ENCODE measurements at places on chromosomes 5 and 9.

DNA sequence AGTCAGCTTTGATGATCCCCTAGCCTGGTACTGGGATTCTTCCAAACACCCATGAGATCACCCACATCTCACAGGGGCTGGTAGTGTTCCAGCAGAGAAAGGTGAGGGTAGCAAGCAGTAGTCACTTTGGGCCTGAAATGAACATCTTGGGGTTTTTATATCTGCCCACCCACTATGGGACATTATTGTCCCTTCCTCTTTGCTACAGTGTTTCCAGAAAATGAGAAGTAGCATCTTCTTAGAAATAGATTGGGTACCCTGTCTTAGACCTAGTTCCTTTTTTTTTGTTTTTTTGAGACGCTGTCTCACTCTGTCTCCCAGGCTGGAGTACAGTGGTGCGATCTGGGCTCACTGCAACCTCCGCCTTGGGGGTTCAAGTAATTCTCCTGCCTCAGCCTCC is 249.2 kb upstream of the ANKRD55 start:
- H3K36me3 ChIP-seq = no peaks in the 10 kb centered on the region
- H3K4me3 ChIP-seq = no peak overlapping the region
- DNase-seq = no peak
- H3K4me1 ChIP-seq = peaks cover 43% of the 10 kb centered on the region

DNA sequence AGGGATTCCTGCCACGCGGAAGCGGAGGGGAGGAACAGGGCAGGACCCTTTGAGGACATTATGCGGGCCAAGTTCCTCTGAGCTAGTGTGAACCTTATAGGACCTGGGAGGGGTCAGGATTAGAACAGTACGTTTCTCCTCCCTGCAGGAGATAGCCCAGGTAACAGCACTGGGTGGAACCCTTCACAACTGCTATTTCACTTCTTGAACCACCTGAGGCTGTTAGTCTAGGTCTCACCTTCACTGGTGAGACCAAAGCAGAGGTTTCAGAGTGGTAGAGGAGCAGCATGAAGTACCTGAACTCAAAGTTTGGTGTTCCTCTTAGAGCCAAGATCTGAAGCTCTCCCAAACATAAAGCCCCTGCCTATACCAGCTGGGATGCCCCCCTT is 832 bp downstream of the EIF4EBP3 start:
- H3K27me3 ChIP-seq = no peaks in the 10 kb centered on the region
- H3K4me1 ChIP-seq = peaks cover 31% of the 10 kb centered on the region
- no peak for DNase-seq
- H3K4me3 ChIP-seq = peak overlapping the region; percentile 76

GRCh38 chr9:88533951-88534455 is 975 bp upstream of the NXNL2 start:
- no peak overlapping the region for H3K27ac ChIP-seq
- peaks cover 16% of the 10 kb centered on the region for H3K4me1 ChIP-seq
- DNase-seq = no peak
- peaks cover 7% of the 10 kb centered on the region for H3K27me3 ChIP-seq

GRCh38 chr5:117143406-117143805 is 568.8 kb upstream of the SEMA6A start:
- H3K4me1 ChIP-seq = no peaks in the 10 kb centered on the region
- DNase-seq = no peak
- H3K27me3 ChIP-seq = no peaks in the 10 kb centered on the region
- H3K27ac ChIP-seq = no peak overlapping the region
- H3K4me3 ChIP-seq = no peak overlapping the region
- H3K36me3 ChIP-seq = no peaks in the 10 kb centered on the region

GRCh38 chr5:77791356-77791755 is 15.2 kb upstream of the TBCA start:
- no peaks in the 10 kb centered on the region for H3K4me1 ChIP-seq
- peaks cover 3% of the 10 kb centered on the region for H3K27me3 ChIP-seq
- H3K4me3 ChIP-seq = no peak overlapping the region
- no peak for DNase-seq
- no peak overlapping the region for H3K27ac ChIP-seq

- DNase-seq = no peak
- no peaks in the 10 kb centered on the region for H3K27me3 ChIP-seq
- H3K4me1 ChIP-seq = peaks cover 94% of the 10 kb centered on the region
- H3K27ac ChIP-seq = no peak overlapping the region
- no peak overlapping the region for H3K4me3 ChIP-seq
Observed at GRCh38 chr5:76475385-76475784, 72.3 kb downstream of the IQGAP2 start.

GRCh38 chr5:16881251-16881650 is 54.8 kb downstream of the MYO10 start:
- no peaks in the 10 kb centered on the region for H3K27me3 ChIP-seq
- no peak for DNase-seq
- no peaks in the 10 kb centered on the region for H3K4me1 ChIP-seq
- no peak overlapping the region for H3K4me3 ChIP-seq
- no peaks in the 10 kb centered on the region for H3K36me3 ChIP-seq
- no peak overlapping the region for H3K27ac ChIP-seq

DNA sequence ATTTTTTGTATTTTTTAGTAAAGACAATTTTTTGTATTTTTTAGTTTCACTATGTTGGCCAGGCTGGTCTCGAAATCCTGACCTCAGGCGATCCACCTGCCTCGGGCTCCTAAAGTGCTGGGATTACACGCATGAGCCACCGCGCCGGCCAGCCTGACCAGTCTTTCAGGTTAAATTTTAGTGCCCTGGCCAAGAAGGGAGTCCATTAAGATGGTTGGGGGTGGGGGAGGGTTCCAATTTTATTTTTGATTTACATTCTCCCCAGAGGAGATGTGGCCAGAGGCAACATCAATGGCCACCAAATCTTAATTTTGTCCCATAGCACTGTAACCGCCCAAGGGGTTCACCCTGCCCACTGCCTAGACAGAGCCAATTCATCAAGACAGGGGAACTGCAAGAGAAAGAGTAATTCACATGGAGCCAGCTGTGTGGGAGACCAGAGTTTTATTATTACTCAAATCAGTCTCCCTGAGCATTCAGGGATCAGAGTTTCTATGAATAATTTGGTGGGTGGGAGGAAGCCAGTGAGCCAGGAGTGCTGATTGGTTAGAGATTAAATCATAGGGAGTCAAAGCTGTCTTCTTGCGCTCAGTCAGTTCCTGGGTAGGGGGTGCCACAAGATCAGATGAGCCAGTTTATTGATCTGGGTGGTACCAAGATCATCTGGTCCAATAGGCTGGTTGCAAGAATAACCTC is 24.7 kb downstream of the TBCA start:
- H3K27me3 ChIP-seq = no peaks in the 10 kb centered on the region
- no peaks in the 10 kb centered on the region for H3K36me3 ChIP-seq
- no peak overlapping the region for H3K4me3 ChIP-seq
- no peak for DNase-seq

- no peak overlapping the region for H3K4me3 ChIP-seq
- no peak overlapping the region for H3K27ac ChIP-seq
- H3K27me3 ChIP-seq = no peaks in the 10 kb centered on the region
Observed at GRCh38 chr9:5278486-5278885, 26.0 kb downstream of the RLN2 start.

GRCh38 chr5:56108246-56108645 is 113.5 kb upstream of the IL6ST start:
- H3K4me3 ChIP-seq = no peak overlapping the region
- DNase-seq = no peak
- no peaks in the 10 kb centered on the region for H3K27me3 ChIP-seq
- peaks cover 28% of the 10 kb centered on the region for H3K4me1 ChIP-seq

DNA sequence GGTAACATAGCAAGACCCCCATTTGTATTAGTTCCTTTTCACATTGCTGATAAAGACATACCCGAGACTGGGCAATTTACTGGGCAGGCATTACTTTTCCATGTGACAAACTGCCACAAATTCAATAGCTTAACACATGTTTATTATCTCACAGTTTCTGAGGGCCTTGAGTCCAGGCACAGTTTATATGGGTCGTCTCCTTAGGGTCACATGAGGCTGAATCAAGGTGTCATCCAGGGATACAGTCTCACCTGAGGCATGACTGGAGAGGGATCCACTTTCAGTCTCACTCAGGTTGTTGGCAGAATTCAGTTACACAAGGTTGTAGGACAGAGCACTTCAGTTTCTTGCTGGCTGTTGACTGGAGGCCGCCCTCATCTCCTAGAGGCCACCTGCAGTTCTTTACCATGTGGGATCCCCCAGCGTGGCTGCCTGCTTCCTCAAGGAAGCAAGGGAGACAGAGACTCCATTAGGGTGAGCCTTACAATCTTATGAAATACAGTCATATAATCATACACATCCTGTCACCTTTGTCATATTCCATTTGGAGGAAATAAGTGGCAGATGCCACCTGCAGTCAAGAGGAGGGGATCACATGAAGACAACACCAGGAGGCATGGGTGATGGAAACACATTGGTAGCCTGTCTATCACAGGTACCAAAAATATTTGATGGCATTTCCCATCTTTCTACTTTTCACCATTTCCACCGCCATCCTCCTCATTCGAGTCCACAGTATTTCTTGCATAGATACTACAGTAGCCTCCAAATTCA is 15.1 kb upstream of the ERAP1 start:
- peak; percentile 40 for DNase-seq
- no peaks in the 10 kb centered on the region for H3K27me3 ChIP-seq

GRCh38 chr9:33868440-33868973 is 51.5 kb downstream of the UBE2R2 start:
- peaks cover 6% of the 10 kb centered on the region for H3K4me1 ChIP-seq
- no peak overlapping the region for H3K4me3 ChIP-seq
- DNase-seq = no peak
- H3K36me3 ChIP-seq = peaks cover 4% of the 10 kb centered on the region
- no peaks in the 10 kb centered on the region for H3K27me3 ChIP-seq

Measured in CD4-positive, alpha-beta memory T cell (primary cell).